ENCODE measurements at places on chromosomes 4 and X.

GRCh38 chrX:118459494-118459893 is 36.1 kb upstream of the DOCK11 start:
- no peak for DNase-seq

- peak; percentile 36 for DNase-seq
Measured at GRCh38 chrX:108224727-108225621, 133.4 kb downstream of the ATG4A start.

DNA sequence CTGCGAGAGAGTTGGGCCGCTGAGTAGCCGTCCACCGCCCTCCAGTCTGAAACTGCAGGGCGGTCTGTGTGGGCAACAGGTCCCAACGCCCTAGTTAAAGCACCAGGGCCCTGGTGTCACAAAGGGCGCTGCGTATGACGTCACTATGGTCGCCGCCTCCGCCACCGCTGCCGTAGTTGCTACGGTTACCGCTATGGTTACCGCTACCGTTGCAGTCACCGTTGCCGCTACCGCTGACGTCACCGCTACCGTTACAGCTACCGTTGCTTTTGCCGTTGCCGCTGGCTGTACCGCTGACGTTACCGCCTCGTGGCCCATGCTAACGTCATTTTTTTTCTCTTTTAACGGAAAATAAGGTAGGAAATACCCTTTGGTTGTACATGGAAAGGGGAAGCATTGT is at the start of gene PPP1R2C:
Gene PPP1R2C (minus strand): TSS at position 68 of the 400 bp plus-strand sequence. CDS start 84 bp downstream, outside the sequence.
- no peak for DNase-seq

- DNase-seq: no peak
Measured at GRCh38 chr4:43113196-43113595, 220.7 kb downstream of the GRXCR1 start.

DNA sequence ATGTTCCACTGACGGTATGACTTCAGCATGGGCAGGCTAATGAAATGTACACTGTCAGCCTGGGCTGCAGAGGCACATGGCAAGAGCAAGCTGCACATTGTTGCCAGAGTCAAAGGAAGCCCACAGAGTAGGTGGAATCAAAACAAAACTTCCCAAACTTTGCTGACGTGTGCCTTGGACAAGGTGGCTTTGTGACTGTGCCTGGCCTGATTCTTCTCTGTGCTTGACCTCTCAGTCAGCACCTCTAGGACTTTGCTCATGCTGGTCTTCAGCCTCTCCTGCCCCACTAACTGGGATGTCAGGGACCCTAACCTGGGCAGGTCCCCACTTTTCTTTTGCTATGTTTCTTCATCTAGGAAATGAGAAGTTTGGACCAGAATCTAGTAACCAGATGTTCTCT is 40.5 kb upstream of the KIAA1210 start:
- no peak for DNase-seq

DNA sequence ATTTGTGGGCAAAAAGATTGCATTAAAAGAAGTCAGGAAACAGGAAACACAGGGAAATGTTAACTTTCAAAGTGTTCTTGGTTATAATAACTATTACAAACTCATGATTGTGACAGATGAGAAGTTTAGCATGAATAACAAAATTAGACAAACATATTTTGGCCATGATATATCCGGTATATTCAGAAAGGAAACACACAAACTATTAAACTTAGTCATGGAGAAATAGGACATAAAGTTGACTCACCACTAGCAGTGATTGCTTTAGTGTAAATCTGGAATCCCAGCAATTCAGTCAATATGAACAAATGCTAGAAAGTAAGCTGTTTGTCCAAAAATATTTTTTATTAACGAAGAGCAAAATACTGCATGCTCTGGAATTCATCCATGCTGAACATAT is 1299.9 kb downstream of the C4orf33 start:
- no peak for DNase-seq

GRCh38 chr4:176274441-176274840 is 5.4 kb upstream of the ASB5 start:
- DNase-seq: no peak
